ENCODE measurements at places on chromosomes 7 and 10. TPM values are rescaled to one million over a fixed set of nuclear protein-coding genes. Genes with fewer than 3 reads are reported as not detected.

UPK3BL1 gene
- total RNA-seq: 28.8 TPM

HERC4 gene
- 61.2 TPM for total RNA-seq

KEL gene
- not detected for total RNA-seq

GTF2IRD1 gene
- not detected for total RNA-seq

BLNK gene
- total RNA-seq: 1.0 TPM

PCGF5 gene
- total RNA-seq: 40.8 TPM

GPR85 gene
- not detected for total RNA-seq

NEUROD6 gene
- total RNA-seq: not detected

ELFN1 gene
- 0.11 TPM for total RNA-seq

SYT15B gene
- not detected for total RNA-seq
